ENCODE measurements at places on chromosomes 4 and X.

DNA sequence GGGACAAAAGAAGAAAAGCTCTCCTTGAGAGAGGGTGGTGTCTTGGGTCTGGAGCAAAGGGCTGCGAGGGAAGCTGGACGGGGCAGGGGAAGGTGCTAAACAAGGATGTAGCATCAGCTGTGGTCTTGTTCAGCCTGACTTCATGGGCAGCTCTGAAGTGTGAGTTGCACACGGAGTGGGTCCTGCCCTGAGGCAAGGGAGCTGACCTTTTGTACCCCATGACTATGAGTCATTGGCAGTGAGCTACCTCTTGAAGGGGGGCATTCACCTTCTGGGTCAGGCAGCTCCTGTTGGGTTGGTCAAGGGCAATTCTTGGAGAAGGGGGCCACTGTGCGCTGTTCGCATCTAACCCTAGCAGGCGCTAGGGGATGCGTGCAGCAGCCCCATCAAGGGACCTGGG, 151.8 kb downstream of the SMIM20 start:
- peak; percentile 68 for DNase-seq

DNA sequence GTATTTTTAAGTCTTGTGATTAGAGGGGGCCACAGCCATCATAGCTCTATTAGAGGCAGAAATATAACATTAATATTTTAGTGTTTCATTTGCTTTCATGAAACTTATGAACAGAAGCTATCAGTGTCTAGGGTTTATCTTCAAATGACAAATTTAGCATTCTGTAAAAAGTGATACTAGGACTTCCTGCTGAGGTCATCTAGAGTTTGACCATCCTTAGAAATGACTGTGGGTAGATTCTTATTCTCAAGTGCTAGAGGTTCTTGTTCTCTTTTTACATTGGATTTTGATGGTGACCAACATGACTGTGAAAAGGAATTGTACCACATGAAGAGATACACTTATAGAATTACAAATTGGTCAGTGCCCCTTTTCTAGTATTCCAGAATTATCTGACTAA, 568.6 kb downstream of the RPA4 start:
- no peak for DNase-seq

GRCh38 chr4:139528377-139529005, 27.5 kb downstream of the SETD7 start:
- no peak for DNase-seq

GRCh38 chrX:38675856-38676255, 114.5 kb downstream of the TSPAN7 start:
- DNase-seq: no peak

DNA sequence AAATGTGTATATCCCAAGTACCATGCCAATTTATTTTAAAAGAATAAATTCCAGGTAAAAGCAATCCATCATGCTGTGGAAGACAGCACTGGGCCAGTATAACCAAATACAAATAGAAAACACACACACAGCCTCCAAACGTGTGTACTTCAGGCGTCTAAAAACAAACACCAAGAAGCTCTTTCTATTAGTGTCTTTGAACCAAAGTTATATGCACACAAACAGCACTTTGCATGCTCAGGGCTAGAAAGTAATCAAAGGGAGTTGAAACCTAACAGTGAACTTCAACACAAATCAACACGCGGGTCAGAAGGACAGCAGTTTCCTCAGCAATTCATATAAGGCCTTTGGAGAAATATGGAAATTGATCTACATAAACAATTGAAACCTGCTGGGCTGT, 15.4 kb downstream of the GASK1B start:
- no peak for DNase-seq

GRCh38 chrX:38138157-38138891, 82.3 kb downstream of the SRPX start:
- DNase-seq: no peak

- no peak for DNase-seq
Observed at GRCh38 chr4:128608006-128608405, 201.5 kb upstream of the JADE1 start.

DNA sequence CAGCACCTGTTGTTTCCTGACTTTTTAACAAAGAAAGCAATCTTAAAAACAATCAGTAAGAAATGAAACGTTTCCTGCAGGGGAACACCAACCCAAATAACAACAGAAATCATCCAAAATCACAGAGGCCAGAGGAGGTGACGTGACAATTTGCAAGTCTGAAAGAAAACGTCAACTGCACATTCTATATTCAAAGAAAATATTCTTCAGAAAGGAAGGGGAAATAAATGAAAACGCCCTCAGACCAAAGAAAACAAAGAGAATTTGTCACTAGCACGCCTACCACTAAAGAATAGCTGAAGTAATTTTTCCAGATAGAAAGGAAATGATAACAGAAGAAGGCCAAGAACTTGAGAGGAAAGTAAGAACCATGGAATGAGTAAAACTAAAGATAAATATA, 74.4 kb downstream of the CASP3 start:
- no peak for DNase-seq

GRCh38 chrX:18047491-18047890, 173.2 kb downstream of the BEND2 start:
- no peak for DNase-seq

GRCh38 chr4:14076776-14077175, 449.3 kb upstream of the BOD1L1 start:
- no peak for DNase-seq

- no peak for DNase-seq
Observed at GRCh38 chrX:9682861-9683260, 82.8 kb downstream of the GPR143 start.

DNA sequence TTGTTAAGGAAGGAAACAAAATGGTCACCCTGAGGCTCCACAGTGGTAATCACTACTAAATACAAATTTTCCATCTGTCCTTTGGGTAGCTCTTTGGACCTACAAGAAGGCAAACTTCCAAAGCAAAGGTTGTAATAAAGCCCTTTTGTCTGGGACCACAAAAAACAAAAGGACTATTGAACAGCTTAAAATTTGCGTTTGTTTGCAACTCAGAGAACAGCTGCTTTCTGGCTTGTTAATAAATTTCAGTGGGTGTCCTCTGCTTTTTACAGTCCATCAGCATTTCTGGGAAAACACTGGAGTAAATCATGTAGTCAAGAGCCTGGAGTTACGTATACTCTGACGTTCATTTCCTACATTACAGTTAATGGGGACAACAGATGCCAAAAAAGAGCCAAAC, 439.7 kb upstream of the DIAPH2 start:
- no peak for DNase-seq

GRCh38 chrX:73913580-73913979, 350.6 kb downstream of the CHIC1 start:
- DNase-seq: no peak

GRCh38 chr4:42498040-42498439, 100.8 kb downstream of the SHISA3 start:
- no peak for DNase-seq

DNA sequence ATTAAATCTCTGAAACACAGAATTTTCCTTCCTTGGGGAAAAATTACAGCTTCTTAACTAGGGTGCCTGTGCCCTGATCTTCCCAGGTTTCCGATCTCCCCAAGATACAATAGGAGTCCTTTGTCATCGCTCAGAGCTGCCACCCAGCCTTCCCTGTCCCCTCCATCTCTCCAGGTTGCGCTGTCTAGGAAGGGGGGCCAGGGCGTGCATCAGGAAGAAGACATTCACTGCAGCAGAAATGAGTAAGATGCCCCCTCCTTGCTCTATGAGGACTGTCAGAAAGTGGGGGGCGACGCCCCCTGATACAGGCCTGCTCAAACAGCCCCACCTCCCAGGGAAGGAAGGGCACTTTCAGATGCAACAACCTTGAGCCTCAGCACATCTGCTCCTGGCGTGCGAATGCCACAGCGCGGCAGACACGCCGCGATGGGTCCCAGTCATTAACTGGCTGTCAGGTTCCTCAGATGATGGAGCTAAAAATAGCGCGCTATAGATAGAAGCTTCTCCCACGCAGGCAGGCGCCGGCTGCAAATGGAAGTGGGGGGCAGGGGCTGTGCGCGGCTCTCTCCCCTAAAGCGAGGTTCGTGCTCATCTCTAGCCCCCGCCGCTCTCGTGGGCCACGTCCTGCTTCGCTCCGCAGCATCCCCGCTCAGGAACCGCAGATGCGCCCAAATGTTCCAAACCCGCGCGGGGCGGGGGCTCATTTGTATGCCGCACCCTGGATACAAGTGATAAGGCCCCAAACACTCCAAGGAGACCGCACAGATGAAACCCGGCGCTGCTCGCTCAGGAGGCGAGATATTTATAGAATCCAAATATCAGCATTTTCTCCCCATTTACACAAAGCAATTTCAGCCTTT, 57.6 kb upstream of the LGI2 start:
- no peak for DNase-seq

- no peak for DNase-seq
Observed at GRCh38 chr4:185352741-185353140, 43.0 kb downstream of the LRP2BP start.

DNA sequence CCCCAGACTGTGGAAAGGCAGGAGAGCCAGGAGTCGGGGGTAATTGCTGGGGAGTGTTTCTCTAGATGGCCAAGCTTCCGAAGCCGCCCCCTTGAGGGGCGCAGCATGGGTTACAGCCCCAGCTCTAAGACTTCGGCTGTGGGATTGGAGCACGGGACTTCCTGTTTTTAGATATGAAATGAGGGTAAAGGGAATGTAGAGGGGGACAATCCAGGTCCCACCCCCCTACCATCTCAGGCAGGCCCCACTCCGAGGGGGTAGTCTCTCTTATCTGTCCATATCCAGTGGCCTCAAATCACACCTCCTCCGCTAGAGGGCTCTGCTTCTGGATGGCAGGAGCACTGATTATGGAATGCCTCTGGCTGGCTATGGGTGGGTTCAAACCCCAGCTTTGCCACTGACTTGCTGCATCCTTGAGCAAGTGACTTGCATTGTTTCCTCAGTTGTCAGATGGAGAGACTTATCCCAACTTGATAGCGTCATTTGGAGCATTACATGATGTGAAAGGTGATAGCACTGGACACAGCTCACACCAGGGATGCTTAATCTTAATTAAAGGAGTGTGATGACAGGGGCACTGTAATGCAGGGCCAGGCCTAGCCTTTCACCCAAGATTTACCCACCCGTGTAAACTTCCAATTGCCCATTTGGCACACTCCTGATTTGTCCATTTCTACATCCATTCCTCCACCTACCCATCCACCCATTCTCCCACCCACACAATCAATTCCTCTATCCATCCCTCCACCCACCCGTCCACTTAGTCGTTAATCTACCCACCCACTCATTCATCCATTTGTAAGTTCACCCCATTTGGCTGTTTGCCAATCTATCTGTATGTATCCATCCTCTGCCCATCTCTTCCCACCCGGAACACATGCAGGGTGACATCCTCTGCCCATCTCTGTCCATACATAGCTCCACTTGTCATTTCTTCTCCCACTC, 848 bp upstream of the KCND1 start:
- DNase-seq: peak; percentile 69

DNA sequence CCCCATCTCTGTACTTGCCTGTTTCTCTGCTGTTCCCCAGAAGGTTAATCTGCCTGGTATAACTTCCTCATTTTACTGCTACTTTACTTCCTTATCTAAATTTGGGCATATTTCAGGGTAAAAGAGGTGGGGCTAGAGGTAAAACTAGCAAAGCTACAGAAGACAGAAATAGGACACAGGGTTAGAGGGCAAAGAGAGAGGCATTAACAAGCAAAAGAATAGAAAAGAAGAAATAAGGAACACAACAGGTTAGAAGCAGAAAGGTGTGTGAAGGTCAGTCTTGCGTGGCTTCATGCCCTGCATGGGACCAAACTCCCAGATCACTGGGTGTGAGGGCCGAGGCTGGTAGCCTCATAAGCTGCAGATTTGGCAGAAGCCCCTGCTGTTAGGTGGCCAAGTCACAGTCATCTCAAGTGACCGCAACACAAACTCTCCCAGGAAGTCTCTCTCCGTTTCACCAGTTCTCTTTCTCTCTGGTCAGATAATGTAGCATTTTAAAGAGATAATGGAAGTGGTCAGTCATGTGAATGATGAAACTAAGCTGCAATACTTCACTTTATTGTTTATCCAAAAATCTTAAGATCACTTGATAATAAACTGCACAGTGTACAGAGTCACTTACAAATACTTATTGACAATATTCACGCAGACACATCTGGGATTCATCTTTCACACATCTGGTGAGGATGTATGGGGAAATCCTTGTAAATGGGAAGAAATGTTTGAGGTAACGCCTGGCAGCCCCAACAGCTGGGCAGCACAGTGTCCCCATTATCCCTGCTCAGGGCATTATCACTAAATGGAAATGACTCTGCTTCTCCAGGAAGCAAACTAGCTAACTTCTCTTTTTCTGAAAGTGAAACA, 16.4 kb downstream of the TMEM154 start:
- DNase-seq: no peak

DNA sequence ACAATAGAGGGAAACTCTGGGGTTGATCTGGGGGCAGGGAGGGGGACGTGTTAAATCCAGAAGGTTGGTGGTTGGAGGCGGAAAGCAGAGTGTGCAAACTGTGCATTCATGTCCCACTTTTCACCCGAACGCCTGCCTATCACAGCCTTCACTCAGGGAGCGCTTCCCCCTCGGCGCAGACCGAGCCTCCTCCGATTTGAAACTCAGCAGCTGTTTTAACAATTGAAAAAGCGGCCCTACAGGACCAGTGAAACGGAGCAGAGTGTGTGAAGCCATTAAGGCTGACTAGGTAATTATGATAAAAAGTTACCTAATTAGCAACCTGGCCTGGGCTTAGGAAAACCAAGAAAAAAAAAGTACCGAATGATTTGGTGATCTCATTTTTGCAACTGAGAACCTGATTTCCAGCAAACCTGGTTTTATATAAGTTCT, 685 bp upstream of the NDNF start:
- DNase-seq: peak; percentile 65

- DNase-seq: peak; percentile 66
Observed at GRCh38 chrX:2398064-2398656, 102.6 kb downstream of the DHRSX start.

DNA sequence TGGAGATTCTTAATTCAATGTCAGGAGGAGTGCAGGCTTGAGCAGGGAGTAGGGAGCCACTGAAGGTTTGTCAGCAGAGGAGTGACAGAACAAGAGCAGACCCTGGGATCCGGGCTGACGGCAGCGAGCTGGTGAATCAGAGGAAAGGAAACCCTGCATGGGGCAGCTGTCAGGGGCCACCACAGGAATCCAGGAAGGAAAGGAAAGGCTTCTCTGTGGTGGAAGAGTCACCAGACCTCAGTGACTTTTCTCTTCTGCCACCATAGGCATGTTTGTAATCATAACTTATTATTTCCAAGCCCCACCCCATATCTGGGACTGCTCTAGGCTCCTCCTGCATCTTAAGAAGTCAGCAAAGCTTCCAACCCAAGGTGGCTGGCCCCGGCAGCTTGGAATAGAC, 150.9 kb downstream of the BCOR start:
- peak; percentile 75 for DNase-seq

DNA sequence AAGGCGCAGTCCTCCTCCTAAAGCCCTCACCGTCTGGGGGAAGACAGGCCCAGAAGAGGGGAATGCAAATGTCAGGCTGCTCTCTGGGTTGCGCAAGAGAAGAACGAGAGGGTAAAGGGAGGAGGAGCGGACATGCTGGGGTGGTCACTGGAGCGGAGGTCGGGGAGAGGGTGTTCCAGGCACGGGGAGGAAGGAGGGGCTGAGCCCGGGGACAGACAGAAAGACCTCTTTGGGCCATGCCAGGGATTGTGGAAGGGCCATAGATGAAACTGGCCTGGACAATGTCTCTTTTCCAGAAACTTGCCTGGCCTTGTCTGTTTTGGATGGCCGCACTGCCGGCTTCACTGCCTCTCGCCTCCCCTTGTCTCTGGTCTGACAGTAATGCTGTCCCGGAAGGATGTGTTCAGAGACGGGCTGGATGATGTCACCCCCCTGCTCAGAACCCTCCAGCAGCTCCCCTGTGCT, 121.0 kb downstream of the SORCS2 start:
- peak; percentile 71 for DNase-seq

- peak; percentile 74 for DNase-seq
Observed at GRCh38 chrX:41542135-41542534, 95.0 kb downstream of the NYX start.

GRCh38 chrX:119755981-119756533, 2.3 kb upstream of the SOWAHD start:
- DNase-seq: no peak

Measured in islet precursor cell (in vitro differentiated cells).